ENCODE measurements at places on chromosomes 16 and 17.

DNA sequence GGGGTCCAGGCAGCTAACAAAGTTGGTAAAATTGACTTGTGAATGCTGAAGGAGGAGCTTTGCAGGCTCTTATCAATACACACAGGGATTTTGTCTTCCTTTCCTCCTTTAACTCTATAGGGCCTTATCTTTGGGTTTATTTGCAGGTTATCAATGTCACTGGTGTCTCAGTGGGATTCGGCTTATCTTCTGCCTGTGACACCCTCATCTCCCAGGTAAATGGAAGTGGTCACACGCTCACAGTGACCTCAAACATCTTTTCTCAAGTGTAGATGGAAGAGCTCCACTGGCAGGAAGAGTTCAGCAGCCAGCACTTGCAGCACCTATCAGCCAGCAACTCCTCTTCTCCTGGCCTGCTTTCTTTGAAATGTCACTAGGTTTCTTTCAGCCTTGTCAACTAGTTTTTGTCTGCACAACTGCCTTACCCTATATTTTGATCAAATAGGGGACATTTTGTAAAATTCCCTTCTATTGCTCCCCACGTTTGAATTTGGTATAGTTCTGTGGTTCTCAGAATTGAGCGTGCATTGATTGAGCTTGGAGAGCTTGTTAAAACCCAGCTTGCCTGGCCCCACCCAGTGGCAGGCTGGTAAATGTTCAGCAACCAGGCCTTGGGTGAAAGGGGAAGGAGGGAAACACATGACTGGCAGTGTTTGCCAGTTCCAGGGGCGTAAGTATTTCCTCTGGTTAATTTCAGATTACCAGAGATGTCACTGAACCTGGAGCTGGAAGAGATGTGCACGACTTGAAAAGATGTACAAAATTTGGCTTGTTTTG, 12.8 kb downstream of the SLC47A1 start:
- peak; percentile 20 for DNase-seq

DNA sequence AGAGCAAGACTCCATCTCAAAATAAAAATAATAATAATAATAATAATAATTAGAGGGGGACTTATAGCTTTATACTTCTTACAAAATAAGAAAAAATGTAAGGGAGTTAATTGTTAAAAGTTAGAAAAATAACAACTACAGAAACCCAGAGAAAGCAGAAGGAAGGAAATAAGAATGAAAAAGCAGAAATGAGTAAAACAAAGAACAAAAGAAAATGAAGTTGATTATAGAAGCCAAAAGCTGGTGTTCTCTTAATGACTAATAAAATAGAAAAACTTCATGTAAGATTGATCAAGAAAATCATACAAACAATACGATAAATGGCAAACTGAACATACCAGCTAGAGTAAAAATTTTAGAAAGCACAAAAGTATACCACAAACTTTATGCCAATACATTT, 6.8 kb upstream of the NSMCE1 start:
- DNase-seq = no peak

DNA sequence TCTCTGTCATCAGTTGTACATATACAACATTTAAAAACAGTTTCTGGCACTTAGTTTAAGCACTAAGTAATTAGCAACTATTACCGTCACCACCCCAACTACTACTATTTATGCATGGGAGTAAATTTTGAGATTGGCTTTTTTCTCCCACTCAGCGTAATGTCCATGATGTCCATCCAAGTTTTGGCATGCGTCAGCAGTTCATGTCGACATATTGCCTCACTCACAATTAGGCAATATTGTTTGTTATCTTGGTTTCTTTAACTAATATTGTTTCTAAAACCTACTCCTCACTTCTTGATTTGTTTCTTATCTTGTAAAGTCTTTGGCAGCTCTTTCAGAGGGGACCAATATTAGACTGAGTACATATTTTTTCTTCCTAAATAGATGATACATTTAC, 131.3 kb downstream of the KCNJ18 start:
- no peak for DNase-seq

- DNase-seq = no peak
Measured at GRCh38 chr16:2614761-2615191, 67.5 kb upstream of the KCTD5 start.

- DNase-seq = no peak
Measured at GRCh38 chr16:89073346-89074071, 20.1 kb upstream of the ACSF3 start.

- no peak for DNase-seq
Measured at GRCh38 chr16:47590472-47590871, 129.3 kb downstream of the PHKB start.

- DNase-seq = no peak
Measured at GRCh38 chr17:37614823-37615222, 5.6 kb upstream of the SYNRG start.

DNA sequence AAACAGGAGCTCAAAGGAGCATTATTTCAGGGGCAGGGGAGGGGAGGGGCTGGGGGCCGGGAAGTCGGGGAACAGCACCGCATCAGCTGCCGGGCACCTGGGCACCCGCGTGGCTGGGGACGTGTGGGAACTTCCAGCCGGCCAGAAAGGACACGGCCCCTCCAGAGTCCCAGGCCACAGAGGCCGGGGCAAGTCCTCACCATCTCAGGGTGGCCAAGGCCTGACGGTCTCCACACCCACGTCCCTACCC, 1.1 kb downstream of the PGAP6 start:
- no peak for DNase-seq

GRCh38 chr16:80457871-80458270, 82.9 kb upstream of the DYNLRB2 start:
- no peak for DNase-seq

DNA sequence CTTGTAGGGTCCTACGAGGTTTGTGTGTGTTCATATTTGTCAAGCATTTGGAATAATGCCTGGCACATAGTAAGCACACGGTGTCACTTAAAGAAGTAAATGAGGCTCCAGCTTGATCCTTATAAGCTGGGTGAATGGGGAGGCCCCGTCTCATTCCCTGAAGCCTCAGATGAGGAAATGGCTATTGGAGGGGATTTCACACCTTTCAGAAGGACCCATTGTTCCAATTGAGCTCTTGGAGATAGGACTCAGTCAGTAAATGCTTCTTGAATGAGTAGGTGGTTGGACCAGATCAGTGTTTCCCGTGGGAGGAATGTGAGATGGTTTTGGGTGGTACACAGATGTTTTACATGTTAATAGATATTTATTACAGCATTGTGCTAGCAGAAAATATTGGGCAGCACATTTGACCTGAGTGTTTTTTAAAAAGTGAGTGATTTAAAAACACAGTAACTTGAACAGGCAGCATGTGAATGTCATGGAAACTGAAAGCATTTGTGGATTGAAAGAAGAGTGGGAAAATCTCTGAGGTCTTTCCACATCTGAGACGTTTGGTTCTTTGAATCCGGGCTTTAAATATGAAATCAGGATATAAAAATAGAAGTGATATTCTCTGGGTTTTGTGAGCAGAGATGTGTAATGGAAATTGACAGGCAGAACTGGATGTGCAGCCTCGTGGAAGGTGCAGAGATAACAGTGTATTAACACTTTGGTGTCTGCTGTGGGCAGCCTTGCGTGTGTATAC, 36.4 kb upstream of the ARHGAP17 start:
- no peak for DNase-seq

DNA sequence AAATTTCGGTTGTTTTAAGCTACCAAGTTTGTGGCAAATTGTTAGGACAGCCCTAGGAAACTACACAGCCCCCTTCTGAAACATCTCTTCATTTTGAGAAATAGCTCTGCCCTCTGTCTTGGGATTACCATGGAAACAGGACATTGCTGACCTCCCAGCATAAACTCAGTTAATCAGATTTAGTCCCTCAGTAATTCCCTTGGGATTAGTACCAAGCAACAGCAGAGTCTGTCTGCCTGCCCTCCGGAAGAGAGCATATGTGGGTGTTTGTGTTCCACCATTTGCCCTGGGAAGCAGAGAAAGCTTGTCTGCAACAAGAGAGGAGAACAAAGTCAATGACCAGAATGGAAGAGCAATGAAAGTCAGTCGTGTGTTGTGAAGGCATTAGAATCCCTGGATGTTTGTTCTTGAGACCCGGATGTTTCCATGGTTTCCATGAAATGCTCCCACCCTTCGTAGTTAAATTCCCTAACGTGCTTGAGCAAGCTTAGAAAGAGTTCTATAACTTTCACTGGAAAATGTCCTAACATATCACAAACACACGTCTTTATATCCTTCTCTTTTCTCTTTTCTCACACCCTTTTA, 26.2 kb downstream of the NUDT7 start:
- no peak for DNase-seq

All from CD4-positive, alpha-beta T cell treated with Interferon gamma for 1 hour (primary cell).